Activated CD4-positive, alpha-beta T cell treated with anti-CD3 and anti-CD28 coated beads, Interleukin-2, amount 50 U/mL, for 4 hours (primary cell): ENCODE measurements at places on chromosomes 7 and 10.

DNA sequence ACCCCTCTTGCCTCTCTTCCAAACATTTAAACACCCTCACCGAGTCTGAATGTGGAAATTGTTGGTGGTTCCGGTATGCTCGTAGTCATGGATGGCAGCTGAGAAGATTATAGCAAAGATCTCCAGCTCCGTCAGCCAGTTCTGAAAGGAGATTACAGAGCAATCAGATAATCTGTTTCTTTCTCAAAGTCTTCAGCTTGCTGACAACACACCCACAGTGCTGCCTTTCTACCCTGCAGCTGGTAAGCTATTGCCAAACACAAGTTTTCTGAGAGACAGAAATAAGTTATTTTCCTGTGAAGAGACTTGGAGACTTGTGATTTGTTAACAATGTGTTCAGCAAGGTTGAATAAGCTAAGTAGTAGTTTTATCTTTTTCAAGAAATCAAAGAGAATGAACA is 163.6 kb downstream of the PPP1R17 start:
- DNase-seq = no peak

- no peak for DNase-seq
These were observed 65.5 kb downstream of the MLLT10 start for GRCh38 chr10:21599582-21599981.

- no peak for DNase-seq
These were observed 174.6 kb upstream of the TARP start for GRCh38 chr7:38448054-38448453.

DNA sequence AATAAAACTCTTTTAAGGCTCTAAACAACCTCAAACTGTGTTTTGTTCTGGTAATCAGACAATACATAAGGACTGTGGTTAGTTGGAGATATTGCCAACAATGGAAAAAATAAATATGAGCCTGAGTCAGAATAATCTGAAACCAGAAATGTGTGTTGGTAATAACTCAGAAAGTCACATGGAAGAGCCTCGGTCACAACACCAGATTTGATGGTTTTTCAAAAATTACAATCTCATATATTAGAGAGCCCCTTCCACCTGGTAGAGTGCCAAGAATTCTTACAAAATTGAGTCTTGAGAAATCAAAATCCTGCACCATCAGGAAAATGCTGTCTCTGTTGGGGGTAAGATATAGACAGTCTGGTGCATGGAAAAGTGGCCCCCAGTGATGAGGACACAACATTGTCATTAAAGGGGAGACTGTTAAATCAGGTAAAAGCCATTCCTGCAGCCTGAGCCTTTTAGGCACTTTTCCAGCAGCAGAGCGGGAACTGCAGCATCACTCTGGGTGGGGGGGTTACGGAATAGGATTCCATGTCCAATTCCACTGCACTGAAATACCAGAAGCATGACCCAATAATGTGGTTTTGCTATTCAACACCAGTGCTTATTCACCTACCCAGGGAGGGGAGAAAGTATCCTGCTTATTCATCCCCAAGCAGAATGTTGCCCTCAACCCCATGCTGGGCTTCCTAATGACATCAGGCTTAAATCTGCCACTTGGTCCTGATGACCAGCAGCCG is 9.5 kb upstream of the ADAM12 start:
- DNase-seq = no peak

GRCh38 chr10:77939561-77940001 is 13.0 kb upstream of the DLG5 start:
- no peak for DNase-seq

- no peak for DNase-seq
These were observed 633.0 kb upstream of the MKI67 start for GRCh38 chr10:128759174-128759573.

DNA sequence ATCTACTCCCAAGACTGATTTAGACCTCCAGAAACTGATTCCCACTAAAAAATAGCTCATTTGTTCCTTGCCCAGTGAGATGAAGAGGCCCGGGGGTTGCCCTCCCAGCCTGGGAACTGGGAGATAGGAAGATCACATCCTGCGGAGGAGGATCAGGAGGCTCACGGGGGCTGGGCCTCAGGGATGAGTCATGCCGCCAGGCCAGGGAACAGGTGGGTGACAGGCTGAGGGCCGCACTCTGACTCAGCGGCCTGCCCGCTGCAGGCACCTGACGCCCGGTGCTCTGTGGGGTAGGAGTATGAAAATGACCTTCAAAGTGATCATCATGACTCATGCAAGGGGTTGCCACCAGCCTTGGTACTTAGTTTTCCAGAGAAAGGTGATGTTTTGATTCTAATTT is 104.5 kb upstream of the ZPBP start:
- DNase-seq = peak; percentile 52

GRCh38 chr10:52615756-52616394 is 156.7 kb downstream of the MBL2 start:
- DNase-seq = no peak

DNA sequence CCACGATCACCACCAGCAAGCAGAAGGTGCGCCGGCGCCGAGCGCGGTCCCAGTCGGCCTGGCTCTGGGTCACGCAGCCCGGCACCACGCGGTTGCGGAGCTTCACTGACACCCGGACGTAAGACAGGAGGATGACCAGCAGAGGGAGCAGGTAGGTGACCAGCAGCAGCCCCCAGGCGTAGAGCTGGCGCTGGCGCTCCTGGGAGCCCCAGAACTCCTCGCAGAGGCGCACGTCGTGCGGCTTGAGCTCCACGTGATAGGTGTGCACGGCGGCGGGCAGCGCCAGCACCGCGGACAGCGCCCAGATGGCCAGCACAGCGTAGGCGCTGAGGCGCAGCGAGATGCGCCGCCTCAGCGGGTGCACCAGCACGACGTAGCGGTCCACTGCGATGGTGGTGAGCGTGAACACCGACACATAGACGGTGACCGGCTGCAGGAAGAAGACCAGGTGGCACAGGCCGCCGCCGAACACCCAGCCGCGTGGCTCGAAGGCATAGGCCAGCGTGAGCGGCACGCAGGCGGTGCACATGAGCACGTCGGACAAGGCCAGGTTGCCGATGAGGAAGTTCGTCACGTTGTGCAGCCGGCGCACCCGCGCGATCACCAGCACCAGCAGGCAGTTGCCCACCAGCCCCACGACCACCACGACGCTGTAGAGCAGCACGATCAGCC is 920 bp downstream of the PRLHR start:
- peak; percentile 13 for DNase-seq

DNA sequence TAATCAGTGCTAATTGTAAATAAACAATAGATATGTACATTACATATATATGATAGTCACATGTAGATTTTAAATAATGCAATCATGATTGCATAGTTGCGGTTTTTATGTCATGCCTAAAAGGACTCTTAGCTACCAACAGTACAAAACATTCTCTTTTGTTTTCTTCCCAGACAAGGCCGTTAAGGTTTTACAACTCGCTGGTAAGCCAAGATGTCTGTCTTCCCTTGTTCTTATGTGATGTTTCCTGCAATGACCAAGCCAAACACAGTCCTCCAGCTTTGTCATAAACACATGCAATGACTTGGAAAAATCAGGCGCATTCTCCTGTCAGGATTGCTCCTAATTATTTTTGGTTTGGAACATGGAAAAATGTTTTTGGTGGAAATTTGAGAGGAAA is 192.3 kb upstream of the GLI3 start:
- DNase-seq = no peak

GRCh38 chr10:47109906-47110305 is 190.1 kb upstream of the GDF10 start:
- DNase-seq = no peak

DNA sequence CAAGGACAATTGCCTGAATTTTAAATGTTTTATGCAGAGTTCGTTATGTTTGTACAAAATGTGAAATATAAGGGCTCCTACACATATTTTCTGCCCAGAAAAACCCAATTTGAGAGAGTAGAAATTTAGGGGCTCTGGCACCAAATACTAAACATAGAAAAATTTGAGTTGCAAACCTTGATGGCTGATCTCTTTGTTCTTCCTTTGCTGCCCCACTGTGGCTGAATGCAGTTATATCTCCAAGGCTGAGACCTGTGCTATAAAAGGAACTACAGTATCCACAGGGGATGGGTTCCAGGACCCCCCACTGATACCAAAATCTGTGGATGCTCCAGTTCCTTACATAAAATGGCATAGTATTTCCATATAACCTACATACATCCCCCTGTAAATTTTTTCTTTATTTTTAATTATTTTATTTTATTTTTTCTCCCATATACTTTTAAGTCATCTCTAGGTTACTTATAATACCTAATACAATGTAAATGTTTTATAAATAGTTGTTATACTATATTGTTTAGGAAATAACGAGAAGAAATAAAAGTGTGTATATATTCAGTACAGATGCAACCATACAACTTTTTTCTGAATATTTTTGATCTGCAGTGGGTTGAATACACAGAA is 22.5 kb downstream of the CFAP43 start:
- DNase-seq = peak; percentile 30

GRCh38 chr7:28999427-28999826 is 41.3 kb upstream of the TRIL start:
- DNase-seq = no peak

GRCh38 chr7:55481155-55481554 is 91.1 kb downstream of the VOPP1 start:
- no peak for DNase-seq

DNA sequence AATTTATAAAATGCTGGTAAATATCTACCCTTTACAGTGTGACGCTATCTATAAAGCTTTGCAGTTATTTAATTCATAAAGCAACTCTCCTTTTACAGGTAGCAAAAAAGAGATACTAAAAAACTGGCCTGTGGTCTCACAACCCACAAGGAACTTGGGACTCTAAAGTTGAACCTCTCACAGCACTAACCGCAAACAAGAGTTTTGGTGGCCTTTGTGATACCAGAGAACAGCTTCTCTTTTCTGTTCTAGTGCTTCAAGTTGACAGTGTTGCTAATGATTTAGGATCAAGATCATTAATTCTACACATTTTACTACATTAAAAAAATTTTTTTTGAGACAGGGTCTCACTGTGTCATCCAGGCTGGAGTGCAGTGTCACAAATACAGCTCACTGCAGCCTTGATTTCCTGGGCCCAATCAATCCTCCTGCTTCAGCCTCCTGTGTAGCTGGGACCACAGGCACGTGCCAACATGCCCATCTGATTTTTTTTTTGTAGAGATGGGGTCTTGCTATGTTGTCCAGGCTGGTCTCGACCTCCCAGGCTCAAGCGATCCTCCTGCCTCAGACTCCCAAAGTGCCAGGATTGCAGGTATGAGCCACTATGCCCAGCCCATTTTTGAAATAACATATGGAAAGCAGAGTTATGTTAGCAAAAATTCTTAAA is 56.0 kb upstream of the ST8SIA6 start:
- no peak for DNase-seq

DNA sequence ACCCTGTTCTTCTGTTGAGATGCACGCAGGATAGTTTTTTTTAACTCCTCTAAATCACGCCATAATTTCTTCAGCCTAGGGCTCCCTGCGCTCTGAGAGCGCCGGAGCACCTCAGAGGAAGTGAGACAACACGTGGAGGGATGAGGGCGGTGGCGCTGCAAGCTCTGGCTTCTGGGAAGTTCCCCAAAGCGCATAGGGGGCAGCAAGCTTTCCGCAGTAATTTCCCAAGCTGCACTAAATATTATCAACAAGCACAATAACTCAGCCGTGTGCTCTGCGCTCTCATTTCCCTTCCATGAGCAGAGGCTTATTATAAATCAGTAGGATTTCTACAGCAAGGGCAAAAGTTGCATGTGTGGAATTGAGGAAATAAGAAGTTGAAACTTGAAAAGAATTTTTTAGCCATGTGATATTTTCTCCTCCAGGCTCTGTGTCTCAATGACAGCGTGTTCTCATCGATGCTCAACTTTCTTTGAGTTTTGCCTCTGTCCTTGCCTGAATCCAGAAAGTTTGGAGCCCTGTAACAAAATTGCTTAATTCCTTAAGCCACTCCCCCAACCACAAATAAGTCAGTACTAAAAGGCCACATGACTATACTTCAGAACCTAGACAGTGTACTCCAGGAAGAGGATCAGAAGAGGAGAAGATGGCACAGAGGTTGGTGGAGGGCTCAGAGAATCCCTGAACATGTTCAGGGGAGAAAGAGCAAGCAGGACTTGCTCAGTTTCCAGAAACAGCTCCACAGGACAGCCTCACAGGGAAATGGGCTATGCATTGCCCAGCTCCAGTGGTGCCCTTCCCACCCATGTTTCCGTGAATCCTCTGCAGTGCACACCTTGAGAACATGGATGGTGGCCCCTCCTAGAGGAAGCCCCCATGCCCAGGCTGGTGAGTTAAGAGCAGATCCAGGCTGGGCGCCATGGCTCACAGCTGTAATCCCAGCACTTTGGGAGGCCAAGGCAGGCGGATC is 221.5 kb upstream of the GHITM start:
- no peak for DNase-seq

GRCh38 chr7:127976738-127977120 is 54.5 kb downstream of the LRRC4 start:
- no peak for DNase-seq

DNA sequence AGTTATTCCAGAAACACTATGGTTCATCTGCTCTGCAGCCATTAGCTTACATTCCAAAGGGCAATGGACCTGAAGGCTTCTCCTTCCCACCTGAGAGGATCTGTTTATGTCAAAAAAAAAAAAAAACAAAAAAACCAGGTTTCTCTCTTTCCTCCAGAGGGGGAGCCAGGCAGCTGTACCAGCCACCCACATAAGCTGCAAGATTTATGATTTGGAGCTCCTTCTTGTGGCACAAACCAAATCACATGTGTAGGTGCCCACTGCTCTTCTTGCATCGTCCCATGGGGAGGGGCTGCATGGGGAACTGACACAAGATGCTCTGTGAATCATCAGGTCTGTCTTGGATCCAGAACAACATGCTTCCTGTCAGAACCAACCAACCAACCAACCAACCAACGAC is 231.6 kb upstream of the IGFBP3 start:
- DNase-seq = no peak

DNA sequence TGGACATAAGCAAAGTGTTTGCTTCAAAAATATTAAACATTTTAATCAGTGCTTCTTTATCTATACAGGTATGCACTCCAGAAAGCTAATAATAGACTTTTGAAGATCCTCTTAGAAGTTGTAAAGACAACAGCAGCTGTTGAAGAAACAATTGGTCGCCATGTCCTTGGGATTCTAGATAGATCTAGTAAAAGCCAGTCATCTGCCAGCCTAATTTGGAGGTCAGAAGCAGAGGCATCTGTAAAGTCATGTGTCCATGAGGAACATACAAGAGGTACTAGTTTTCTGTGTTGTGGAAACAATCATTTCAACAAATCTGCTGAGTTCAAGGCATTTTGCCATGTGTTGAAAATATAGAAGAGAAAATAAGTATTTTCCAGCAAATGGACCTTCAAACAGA is 89.3 kb downstream of the CYP51A1 start:
- no peak for DNase-seq

GRCh38 chr7:142539901-142540300 is 209.4 kb upstream of the PRSS1 start:
- DNase-seq = no peak

- DNase-seq = no peak
These were observed 45.1 kb upstream of the INPP5A start for GRCh38 chr10:132492323-132493025.

- DNase-seq = no peak
These were observed 636.2 kb upstream of the ANKRD30A start for GRCh38 chr10:36489181-36489580.

DNA sequence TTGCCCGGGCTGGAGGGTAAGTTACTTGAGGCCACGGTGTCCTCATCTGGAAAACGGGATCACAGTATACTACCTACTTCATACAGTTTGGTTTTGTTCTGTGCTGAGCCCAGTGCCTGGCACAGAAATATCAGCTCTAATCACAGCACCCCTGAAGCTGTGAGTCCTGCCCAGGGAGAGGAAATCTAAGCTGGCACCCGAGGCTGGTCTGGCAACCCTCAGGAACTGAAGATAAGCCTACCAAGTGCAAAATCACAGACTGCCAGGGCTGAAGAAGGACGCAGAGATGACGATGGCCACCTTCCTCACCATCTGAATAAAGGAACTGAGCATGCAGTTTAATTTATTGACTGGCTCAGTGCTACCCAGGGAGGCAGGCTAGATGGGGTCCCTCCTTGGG is 7.7 kb upstream of the TMEM120A start:
- DNase-seq = no peak
